ENCODE measurements at places on chromosomes 16 and 17.
A peak's percentile ranks its signal among the peaks of the same experiment; 100 is the strongest.

DNA sequence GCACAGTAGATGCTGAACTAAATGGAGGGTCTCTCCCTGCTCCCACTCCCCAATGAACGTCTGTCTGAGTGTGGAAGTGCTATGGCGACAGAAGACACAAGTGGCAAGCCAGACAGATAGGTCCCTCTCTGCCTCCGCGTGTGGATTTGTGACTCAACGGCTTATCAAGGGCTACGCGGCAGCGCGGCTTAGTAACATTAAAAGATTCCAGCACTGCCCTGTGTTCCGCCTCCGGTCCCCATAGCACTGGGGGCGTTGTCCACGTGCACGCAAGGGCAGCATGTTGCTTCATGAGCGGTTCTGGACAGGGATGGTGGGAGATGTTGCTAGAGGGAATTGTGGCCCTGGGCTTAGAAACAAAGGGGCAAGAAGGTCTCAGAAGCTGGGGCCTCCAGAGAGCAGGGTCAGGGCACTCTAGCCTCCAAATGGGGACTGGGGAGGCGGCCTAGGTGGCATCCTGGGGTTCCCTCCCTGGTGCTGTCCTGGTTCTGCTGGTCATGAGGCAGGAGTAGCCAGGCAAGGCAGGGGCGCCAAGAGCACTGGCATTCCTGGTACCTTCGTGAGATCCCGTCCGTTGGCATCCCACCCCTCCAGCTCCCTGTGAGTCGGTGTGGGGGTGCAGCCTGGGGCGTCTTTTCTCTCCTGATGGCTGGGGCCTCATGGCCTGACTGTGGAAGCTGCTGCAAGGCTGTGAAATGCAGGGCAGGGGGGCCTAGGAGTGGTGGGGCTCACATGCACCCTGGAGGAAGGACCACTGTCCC lies 9.1 kb downstream of the CRHR1 start:
- no peak overlapping the region for H3K4me3 ChIP-seq
- no peaks in the 10 kb centered on the region for H3K36me3 ChIP-seq
- no peaks in the 10 kb centered on the region for H3K27me3 ChIP-seq
- H3K27ac ChIP-seq: no peak overlapping the region
- DNase-seq: no peak

GRCh38 chr17:14205992-14206461 lies 30.6 kb downstream of the CDRT15 start:
- no peaks in the 10 kb centered on the region for H3K27me3 ChIP-seq
- peak; percentile 69 for DNase-seq
- H3K4me1 ChIP-seq: no peaks in the 10 kb centered on the region
- peaks cover 9% of the 10 kb centered on the region for H3K36me3 ChIP-seq

GRCh38 chr17:50832864-50833381 lies 2.5 kb upstream of the WFIKKN2 start:
- no peaks in the 10 kb centered on the region for H3K27me3 ChIP-seq
- no peaks in the 10 kb centered on the region for H3K4me1 ChIP-seq
- no peak overlapping the region for H3K4me3 ChIP-seq
- no peak for DNase-seq
- H3K36me3 ChIP-seq: no peaks in the 10 kb centered on the region

DNA sequence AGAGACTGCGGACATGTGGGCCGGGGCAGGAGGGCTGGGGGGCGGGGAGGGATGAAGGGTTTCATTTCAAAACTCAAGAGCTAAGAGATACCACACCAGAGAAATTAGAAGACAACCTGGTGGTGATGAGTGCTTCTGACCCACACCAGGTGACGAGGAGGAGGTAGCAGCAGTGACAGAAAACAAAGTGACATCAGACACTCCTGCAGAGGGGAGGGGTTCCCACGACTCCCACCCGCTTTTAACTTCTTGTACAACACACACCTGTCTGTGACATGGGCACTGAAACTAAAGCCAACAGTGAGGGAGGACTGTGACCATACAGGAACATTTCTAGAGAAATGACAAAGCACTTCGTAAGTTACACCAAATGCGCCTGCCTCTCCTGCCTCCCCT lies 112.9 kb downstream of the ANKRD11 start:
- no peaks in the 10 kb centered on the region for H3K27me3 ChIP-seq
- H3K27ac ChIP-seq: no peak overlapping the region
- DNase-seq: no peak
- H3K4me3 ChIP-seq: no peak overlapping the region
- peaks cover 8% of the 10 kb centered on the region for H3K4me1 ChIP-seq

- no peak overlapping the region for H3K27ac ChIP-seq
- no peak for DNase-seq
- peaks cover 3% of the 10 kb centered on the region for H3K36me3 ChIP-seq
- H3K27me3 ChIP-seq: no peaks in the 10 kb centered on the region
- no peak overlapping the region for H3K4me3 ChIP-seq
These were observed 6.7 kb downstream of the SMIM5 start for GRCh38 chr17:75639771-75640555.

DNA sequence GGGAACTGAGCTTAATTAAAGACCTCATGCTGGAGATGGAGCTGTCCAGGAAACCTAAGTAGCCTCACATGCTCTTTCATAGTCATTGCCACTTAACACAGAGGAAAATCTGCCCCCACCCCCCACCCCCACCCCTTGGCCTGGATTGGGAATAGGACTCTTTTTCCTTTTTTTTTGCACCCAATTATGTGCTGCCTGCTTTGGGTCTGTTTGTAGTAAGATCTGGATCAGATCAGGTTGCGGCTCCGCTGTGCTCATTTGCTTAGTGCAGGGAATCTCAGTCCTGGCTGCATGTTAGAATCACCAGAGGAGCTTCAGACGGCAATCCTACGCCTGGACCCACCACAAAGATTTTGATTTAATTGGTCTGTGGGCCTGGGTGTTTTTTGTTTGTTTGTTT lies 219.0 kb downstream of the UTP18 start:
- no peak for DNase-seq
- no peaks in the 10 kb centered on the region for H3K4me1 ChIP-seq
- H3K27ac ChIP-seq: no peak overlapping the region
- no peak overlapping the region for H3K4me3 ChIP-seq
- H3K36me3 ChIP-seq: no peaks in the 10 kb centered on the region
